ENCODE measurements at places on chromosomes 2 and 18.

- no peak for DNase-seq
Observed at GRCh38 chr18:13416848-13417247, 198.3 kb downstream of the LDLRAD4 start.

DNA sequence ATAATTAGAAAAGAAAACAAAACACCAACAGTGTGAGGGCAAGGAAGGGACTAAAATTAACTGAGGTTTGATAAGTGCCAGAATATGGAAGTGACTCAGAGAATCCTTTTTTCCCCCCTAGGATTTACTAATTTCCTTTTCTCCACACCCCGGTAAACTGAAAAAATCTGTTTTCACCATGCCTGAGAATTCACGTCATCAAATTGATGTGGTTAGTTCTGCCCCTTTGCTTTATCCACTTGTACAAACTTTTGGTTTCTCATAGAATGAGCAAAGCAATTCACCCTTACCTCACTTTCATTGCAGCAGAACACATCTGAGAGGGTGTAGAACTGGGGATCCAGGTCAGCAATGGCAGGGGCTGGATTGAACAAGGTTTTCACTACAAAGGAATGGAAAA lies 57.8 kb downstream of the RBKS start:
- DNase-seq, result no peak

DNA sequence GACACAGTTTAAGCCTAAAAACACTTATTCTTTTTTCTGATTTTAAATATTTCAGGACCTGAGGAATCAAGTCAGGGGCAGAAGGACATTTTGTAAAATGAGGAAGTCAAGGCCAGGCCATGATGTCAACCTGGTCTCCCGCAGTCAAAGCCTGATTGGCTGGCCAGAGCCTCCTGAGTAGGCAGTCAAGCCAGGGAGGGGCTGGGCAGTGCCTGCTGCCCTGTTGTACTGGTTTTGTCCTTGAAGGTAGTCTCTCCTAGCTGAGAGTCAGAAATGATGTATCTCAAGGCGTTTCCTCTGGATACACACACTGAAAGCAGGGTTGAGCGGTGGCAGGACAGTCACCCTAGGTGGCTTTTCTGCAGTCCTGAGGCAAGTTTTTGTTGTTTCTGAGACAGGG lies 19.8 kb downstream of the CCT7 start:
- no peak for DNase-seq

DNA sequence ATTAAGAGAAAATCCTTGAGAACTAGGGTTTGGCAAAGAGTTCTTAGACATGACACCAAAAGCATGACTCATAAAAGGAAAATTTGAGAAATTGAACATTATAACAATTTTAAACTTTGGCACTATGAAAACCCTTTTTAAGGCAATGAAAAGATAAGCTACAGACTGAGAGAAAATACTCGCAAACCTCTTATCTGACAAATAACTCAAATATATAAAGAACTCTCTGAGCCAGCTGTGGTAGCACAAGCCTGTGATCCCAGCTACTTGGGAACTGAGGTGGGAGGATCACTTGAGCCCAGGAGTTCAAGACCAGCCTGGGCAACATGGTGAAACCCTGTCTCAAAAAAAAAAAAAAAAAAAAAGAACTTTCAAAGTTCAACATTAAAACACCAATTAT lies 70.5 kb downstream of the FAM168B start:
- no peak for DNase-seq

GRCh38 chr18:62198259-62198658 lies 11.2 kb downstream of the RELCH start:
- DNase-seq, result no peak

DNA sequence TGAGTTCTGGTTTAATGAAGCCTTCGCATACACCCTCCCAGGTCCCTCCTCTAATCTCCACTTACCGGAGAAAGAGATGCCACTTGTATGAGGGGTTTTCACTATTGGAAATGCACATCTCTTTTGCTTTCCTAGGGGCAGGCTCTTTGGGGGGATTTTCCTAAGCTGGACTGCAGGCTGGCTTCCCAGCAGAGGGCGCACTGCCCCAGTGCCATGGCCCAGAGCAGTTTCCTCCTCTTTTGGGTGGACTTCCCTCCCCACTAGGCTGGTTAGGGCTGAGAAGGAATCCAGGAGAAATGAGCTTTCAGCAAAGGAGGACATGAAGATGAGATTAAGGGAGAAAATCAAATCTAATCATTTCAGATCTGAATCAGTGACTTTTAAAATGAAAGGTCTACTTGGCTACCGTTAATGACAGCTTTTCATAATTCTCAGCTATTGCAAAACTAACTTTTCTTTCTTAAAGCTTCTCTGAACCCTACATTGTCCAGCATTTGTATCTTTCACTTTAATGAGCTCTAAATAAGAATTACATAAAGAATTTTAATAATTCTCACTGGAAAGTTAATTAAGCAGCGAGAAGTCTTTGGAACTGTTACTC lies 784.1 kb upstream of the FANCL start:
- DNase-seq, result no peak

GRCh38 chr2:168174756-168175155 lies 72.6 kb downstream of the STK39 start:
- DNase-seq, result no peak

DNA sequence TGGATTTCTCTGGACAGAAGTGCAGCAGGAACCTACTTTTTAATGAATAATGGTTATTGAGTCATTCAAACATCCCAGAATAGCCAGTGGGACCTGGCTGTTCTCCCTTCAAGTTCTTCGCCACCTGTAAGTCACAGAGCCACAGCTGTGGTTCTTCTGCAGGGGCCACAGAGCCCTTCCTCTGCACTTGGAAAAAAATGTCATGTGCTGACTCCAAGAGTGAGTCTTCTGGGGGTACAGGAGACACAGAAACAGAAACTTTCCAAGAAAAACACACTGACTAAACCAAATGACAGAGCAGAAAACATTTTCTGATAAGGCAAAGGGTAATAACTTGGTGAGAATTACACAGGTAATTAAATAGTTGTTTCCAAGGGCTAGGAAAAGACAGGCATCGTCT lies 68.7 kb upstream of the FN1 start:
- no peak for DNase-seq

- no peak for DNase-seq
Observed at GRCh38 chr2:239327536-239328350, 73.1 kb downstream of the HDAC4 start.

DNA sequence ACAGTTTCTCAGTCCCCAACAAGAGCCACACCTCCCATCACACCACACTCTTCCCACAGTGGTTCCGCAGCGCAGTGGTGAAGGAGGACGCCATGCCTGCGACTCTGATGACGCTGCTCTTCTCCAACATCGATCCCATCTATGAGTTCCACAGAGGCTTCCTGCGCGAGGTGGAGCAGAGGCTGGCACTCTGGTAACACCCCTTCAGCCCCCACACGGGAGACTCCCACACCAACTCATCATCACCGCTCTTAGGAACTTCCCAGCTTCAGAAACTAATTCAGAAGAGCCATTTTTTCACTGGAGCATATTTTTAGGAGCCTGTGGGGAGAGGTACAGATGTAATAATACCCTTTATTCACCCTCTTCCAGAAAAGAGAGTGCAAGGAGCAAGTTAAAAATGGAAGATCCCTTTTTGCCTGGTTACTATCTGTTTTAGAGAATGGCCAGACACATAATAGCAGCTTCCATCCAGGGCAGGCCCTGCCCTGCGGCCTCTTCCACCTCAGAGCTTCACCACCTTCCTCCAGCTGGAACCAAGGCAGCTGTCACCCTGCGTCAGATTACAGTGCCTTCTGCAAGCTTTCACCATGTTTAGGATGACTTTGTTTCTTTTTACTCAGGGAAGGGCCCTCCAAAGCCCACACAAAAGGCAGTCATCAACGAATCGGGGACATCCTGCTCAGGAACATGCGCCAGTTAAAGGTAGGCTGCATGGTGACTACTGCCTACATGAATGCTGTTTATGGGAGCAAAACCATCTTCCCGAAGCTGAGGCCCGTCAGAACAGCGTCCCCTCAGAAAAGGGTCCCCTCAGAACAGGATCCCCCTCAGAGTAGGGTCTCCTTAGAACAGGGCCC lies 44.9 kb downstream of the STK25 start:
- no peak for DNase-seq

- DNase-seq, result no peak
Observed at GRCh38 chr2:6916736-6917070, 509 bp upstream of the RNF144A start.

DNA sequence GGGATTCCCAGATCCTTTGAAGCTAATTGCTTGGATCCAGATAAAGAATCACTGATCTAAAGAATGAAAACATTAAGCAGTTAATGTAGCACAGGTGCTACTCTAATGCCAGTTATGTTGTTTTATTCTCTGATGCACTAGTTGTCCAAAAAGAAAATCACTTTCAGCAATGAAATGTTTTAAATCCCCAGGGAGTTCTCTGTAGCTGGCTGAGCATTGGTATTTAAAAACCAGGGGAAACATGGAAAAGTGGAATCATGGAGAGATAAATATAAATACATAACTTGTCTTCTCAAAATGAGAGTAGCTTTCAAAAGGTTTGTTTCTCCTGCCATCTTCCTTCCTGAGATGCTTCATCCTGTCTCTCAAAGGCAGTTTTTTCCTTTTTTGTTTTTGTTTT lies 37.7 kb downstream of the CD302 start:
- DNase-seq, result no peak

DNA sequence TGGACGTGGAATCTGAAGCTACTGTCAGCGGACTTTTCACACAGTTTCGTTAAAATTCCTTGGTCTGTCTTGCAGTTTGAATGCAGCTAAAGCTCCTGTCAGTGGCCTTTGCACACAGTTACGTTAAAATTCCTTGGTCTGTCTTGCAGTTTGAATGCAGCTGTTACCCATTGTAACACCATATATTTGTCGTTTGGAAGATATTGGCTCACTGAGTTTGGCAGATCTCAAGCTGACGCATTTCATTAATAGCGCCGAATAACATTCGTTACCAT lies 1.0 kb downstream of the LIMS1 start:
- DNase-seq, result no peak

GRCh38 chr2:177733-178132 lies 86.1 kb downstream of the SH3YL1 start:
- no peak for DNase-seq

Data from cerebellar nuclear complex (tissue), 1 donor.